Left cardiac atrium (tissue), 4 donors: ENCODE measurements at places on chromosomes 6 and 20.

GRCh38 chr6:105688573-105688972, 285.7 kb upstream of the PREP start:
- DNase-seq: no peak

DNA sequence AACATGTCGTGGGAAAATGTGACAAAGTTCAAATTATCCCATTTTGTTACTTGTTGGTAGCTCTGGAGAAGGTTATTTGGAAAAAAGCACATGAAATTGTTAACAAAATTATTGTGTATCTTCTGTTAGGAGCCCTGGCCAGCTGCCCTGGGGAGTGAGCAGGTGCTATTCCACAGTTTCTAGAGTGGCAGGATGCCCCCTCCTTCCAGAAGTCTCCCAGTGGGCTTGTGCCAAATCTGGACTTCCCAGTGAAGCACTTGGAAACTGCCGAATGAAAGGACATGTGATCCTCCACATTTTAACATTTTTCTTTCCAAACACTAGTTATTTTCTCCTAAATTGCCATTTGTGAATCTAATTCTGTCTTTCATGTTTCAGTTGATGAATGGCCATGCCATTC, 66.9 kb upstream of the CLDN20 start:
- no peak for DNase-seq

DNA sequence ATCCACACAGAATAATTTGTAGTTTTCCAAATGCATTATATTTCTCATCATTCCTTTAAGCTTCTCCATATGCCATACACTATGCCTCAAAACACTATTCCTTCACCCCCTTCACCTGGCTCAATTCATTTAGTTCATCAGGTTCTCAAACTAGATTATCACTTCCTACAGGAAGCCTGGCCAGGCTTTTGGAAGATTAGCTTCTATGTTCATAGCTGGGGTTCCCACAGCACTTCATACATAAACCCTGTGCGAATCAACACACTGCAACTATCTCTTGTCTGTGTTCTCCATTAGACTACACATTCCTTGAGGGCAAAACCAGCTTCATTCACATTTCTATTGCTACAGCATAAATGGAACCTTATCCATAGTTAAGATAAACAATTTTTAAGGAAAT, 40.5 kb upstream of the PLN start:
- DNase-seq: no peak

- DNase-seq: no peak
Observed at GRCh38 chr6:148852688-148853087, 105.9 kb downstream of the UST start.

GRCh38 chr6:79313254-79313653, 78.8 kb upstream of the HMGN3 start:
- DNase-seq: no peak

GRCh38 chr20:31818376-31818908, 714 bp upstream of the MYLK2 start:
- no peak for DNase-seq
